HTR-8/SVneo (cell line): ENCODE measurements at places on chromosomes 11 and 22.

DNA sequence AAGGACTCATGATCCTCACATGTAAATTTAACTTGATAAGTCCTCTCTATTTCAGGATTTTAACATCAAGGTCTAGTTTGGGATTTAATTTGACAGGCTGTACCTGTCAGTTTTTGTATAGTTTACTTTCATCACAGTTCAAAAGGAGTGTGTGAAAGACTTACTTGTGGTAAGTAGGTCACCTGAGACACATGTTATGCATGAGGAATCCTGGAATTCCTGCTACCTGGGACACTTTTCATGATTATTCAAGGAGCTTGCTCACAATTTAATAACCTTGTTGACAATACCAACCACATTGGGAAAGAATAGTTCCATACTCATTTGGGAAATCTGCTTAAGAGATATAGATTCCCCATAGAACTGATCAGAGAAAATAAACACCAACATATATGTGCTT is 15.8 kb upstream of the SLC36A4 start:
- no peak for DNase-seq

GRCh38 chr11:121967131-121967704 is 148.8 kb downstream of the BLID start:
- DNase-seq: no peak

DNA sequence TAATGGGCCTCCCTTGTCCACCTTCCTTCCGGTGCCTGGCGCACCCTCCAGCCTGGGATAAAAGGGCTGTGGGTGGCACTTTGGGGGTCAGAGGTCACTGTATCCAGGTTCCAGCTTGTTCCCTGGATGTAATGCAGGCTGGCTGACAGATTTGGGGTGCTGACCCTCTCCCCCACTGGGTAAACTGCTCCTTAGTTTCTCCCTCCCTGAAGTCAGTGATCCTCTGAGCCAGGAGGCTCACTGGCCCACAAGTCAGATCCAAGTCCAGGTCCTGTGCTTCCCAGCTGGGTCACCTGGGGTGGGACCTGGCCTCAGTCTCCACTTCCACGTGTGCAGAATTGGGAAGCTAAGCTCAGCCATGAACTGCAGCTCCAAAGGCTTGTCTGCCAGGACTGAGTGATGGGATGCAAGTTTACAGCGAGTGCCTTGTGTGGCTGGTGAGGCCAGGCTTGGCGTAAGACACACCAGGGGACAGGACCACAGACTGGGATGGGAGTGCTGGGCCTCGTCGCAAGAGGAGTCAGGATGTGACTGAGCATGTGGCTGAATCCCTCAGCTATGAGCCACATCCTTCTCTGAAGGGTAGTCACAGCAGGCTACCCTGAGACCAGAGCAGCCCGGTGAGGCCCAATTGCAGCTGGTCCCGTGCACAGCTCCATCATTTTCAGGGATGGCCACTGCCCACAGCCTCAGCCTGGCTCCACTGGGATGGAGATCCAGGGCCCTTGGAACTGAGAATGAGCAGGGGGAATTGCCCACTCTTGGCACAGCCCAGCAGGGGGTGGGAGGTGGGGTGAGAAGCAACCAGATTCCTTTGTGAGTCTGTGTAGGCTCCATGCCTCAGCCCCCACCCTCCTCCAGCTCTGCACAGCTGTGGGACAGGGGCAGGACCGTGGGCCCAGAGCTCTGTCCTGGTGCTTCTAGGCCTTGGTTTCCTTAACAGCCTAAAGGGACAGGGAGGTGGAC is 7.2 kb downstream of the SHISA8 start:
- no peak for DNase-seq

GRCh38 chr22:20602609-20603164 is 95.3 kb downstream of the MED15 start:
- no peak for DNase-seq

- DNase-seq: no peak
Measured at GRCh38 chr11:199782-200181, 6.9 kb downstream of the SCGB1C1 start.

GRCh38 chr11:80593648-80594374 is 1153.0 kb upstream of the TENM4 start:
- peak; percentile 10 for DNase-seq

- peak; percentile 62 for DNase-seq
Measured at GRCh38 chr22:50342651-50343540, at the start of gene PPP6R2. Gene PPP6R2, plus strand, starts transcription at chr22:50343327. Its CDS starts 50,582 bp downstream, at chr22:50393909.

DNA sequence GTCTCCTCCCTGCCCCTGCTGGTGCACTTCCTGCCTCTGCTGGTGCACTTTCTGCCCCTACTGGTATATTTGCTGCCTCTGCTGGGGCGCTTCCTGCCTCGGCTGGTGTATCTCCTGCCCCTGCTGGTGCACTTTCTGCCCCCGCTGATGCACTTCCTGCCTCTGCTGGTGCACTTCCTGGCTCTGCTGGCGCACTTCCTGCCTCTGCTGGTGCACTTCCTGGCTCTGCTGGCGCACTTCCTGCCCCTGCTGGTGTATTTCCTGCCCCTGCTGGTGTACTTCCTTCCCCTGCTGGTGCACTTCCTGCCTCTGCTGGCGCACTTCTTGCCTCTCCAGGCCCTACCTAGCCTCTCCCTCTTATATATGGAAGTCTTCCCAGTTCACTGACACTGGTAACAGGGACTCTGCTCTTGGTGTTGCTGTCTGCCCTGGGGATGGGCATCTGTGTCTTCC is 10.1 kb downstream of the MTFP1 start:
- no peak for DNase-seq

GRCh38 chr22:45612940-45613339 is 58.7 kb upstream of the ATXN10 start:
- DNase-seq: no peak

DNA sequence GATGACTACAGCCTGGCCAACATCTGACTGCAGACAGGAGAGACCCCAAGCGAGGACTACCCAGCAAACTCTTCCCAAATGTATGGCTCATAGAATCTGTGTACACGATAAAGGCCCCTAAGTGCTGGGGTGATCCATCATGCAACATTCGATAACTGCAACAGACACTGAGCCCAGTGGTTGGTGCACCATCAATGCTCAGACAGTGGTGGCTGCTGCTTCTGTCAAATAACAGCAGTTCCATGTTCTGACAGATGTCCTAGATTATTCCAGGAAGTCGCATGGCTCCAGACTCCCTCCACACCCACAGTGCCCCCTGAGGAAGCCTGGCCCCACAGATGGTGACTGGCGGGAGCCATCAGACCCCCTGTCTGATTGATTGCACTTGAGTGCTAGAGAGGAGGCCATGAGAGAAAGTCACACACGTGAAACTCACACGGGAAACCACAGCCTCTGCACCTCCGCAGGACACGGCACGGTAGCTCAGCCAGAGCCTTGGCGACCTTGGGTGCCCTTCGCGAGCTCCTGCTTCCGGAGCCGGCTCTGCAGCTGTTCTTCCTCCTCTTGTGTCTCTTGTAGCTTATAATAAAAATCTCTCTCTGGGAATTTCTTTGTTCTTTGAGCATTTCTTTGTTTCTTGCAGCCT is 1155.9 kb downstream of the TBC1D22A start:
- no peak for DNase-seq

DNA sequence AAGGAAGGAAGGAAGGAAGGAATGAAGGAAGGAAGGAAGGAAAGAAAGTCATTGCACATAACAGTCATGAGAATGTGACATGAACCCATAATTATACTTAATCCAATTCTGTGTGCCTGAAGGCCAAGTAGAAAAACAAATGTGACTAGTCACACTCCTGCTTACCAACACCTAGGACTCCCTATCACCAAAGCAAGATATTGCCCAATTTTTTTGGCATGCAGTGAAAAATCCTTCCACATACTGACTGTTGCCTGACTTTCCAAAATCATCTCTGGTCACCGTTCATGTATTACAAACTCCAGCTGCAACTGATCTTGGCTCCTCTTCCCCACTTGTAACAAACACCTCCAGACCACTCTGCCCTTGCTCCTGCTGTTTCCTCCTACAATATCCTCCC is 516.8 kb downstream of the OPCML start:
- DNase-seq: no peak

GRCh38 chr11:68049509-68050370 is 10.9 kb downstream of the TCIRG1 start:
- no peak for DNase-seq
